Activated naive CD8-positive, alpha-beta T cell treated with anti-CD3 and anti-CD28 coated beads, Interleukin-2, amount 50 U/mL, for 16 hours (primary cell): ENCODE measurements at places on chromosomes 2 and 18.

GRCh38 chr2:239156516-239157265 is 244.1 kb downstream of the HDAC4 start:
- DNase-seq = no peak

DNA sequence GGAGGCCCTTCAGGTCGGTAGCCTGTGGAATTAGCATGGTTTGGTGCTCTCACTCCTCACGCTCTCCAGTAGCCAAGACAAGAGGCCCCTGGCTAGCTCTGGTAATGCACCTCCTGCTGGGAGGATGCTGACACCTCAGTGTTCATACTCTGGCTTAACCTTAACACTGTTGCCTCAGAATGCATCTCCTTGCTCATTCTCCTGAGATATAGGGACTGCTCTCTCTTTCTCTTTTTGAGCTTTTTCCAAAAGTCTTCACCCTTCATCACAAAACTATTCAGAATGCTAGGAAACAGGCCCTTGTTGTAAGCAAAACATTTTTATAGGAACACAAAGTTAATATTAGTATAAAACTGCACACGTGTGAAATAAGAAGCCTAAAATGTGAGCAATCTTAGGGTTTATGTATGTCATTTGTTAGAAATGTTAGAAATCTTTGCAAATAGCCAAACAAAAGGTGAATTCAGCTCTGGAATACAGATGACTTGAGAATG is 17.3 kb upstream of the IMPA2 start:
- DNase-seq = no peak

GRCh38 chr2:38515155-38516074 is 87.3 kb downstream of the HNRNPLL start:
- DNase-seq = no peak

DNA sequence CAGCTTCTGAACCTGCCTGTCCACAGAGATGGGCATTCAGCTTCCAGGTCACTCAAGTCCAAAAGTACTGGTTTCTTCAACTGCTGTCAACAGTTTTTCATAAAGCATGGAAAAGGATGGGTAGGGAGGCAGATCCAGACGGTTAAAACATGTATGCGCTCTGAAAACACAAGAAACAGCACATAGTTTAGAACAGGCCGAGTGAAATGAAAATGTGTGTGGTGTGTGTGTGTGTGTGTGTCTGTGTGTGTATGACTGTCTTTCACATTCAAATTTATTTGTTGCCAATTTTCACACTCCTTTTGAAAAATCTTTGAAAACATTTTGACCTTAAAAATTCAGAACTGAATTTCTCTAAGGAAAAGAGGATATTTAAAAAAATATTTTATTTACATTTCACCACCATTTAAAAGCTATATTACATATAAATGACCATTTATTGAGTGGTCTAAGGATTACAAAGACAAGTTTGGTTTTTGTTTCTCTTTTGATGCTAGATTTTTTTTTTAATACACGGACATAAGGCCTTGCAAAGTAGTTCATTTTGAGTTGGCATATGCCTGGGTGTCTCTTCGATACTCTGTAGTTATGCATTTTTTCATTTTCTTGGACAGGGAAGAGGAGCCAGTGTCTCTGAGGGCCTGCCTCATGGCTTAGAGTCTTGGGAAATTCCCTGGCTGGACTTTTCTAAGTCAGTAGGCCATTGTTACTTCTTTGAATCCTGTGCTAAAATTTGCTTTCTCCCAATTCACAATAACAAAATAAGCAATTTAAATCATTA is 30.0 kb upstream of the STK17B start:
- no peak for DNase-seq

GRCh38 chr2:184596819-184597411 is 1.4 kb upstream of the ZNF804A start:
- DNase-seq = no peak

GRCh38 chr2:230418341-230419016 is 2.5 kb downstream of the SP100 start:
- no peak for DNase-seq

GRCh38 chr2:48727560-48727959 is 28.0 kb downstream of the LHCGR start:
- DNase-seq = no peak

DNA sequence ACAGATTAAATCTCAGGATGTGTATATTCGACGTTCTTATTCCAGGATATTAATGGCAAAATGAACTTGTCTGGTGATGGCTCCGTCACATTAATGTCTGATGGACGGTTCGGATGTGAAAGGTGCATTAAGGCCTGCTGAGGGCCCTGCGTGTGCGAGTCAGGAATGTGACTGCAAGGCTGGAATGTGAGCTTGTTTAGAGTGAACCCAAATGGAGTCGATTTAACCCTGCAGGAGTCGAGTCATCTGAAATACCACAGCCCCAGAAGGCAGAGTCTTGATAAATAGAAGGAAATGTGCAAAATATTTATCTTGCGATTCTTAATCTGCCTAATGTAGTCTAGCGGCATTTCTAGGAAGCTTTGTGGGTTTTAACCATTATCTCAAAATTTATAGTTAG is 44.3 kb downstream of the RDH14 start:
- no peak for DNase-seq
